Left lobe of liver (tissue), 2 donors: ENCODE measurements at places on chromosomes 2 and 18.
A peak's percentile ranks its signal among the peaks of the same experiment; 100 is the strongest.

DNA sequence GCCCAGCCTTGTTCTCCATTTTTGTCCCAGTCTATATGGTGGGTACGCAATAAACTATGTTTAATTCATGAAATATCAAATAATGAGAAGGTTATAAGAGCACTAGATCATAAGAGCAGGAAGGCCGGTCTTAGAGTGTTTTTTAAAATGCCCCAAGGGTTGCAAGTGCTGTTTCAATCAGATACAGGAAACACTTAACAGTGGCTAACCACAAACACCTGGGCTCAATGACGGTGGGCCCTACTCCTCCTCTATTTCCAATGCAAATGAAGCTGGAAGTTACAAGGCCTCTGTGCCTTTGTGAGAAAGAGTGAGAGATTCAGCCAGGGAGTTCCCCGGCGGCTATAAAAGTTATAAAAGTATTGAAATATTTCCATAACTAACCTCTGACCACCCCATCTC is 18.9 kb upstream of the WDR33 start:
- no peak for DNase-seq

GRCh38 chr2:146246002-146246735 is 1598.7 kb upstream of the ACVR2A start:
- no peak for DNase-seq

DNA sequence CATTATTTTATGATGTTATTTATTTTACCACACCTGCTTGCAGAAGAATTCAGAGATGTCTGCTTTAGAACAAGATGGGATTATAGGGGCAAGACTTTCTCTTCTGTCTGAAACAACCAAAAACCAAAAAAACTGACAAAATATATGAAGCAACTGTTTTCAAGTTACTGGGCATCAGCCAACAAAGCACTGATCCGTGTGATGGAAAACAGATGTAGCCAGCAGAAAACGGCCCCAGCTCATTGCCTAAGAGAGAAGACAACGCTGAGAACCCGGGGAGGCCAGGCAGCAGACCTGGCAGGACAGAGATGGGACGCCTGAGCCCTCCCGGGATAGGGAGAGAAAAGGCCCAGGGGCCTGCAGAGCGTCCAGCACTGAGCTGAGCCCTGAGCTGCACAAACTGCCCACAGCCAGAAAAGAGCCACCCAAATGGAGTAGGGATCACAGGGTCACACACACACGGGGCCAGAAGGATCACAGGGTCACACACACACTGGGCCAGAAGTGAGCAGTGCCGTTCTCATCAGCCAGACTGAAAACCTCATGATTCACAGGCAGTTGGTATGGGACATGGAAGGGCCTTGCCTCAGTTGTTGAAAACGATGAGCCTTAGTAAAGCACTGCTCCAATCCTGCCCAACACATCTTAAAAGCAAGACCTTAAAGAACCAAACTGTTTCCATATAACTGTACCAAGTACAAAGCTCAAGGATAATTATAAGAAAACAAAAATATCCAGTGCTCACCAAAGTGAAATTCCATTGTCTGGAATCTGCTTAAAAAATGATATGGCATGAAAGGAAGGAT is 12.1 kb downstream of the PXDN start:
- DNase-seq: peak; percentile 22

GRCh38 chr2:15797231-15797938 is 143.0 kb upstream of the MYCN start:
- DNase-seq: no peak

GRCh38 chr2:64394153-64394552 is 59.8 kb upstream of the LGALSL start:
- peak; percentile 55 for DNase-seq

- no peak for DNase-seq
These were observed 11.7 kb downstream of the DOK1 start for GRCh38 chr2:74566076-74566753.

DNA sequence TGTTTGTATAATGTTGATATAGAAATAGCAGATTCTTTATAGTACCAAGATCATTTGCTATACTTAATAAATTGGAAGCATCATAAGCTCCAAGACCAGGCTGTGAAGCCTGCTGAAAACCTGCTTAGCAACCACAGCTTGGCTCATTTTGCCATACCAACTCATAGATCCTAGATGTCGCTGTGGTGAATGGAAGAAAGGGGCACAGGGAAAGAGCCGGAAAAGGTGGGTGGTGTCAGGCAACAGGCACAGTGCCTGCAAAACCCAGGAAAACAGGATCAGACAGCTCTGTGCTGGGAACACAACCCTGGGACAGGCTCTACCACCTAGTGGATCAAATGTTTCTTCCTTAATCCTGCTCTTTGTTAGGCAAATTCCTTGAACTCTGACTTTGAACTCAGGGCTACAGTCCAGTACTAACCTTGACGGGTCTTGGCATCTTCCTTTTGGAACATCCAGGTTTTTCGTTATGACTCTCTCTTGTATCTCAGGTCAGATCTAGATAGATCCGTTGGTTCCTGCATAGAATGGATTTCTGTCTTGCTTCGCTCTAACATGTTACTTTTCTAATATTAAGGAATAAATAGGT is 31.6 kb downstream of the TWSG1 start:
- DNase-seq: no peak

DNA sequence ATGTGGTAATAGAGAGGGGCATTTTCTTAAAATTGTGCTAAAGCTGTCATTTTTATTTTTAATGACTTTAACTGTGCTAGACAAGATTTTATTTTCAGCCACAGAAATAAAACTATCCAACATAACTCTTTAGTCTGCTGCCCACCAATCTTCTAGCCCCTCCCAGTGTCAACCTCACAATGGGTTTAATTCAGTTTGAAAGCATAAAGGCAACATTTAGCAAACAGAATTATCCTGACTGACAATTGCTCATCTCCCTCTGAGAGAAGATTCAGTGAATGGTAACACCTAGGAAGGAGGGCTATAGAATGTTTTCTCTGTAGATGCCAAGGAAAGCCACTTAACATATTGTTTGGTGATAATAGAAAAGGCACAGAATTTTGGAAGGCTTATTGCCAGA is 5.2 kb downstream of the ERMN start:
- DNase-seq: no peak

DNA sequence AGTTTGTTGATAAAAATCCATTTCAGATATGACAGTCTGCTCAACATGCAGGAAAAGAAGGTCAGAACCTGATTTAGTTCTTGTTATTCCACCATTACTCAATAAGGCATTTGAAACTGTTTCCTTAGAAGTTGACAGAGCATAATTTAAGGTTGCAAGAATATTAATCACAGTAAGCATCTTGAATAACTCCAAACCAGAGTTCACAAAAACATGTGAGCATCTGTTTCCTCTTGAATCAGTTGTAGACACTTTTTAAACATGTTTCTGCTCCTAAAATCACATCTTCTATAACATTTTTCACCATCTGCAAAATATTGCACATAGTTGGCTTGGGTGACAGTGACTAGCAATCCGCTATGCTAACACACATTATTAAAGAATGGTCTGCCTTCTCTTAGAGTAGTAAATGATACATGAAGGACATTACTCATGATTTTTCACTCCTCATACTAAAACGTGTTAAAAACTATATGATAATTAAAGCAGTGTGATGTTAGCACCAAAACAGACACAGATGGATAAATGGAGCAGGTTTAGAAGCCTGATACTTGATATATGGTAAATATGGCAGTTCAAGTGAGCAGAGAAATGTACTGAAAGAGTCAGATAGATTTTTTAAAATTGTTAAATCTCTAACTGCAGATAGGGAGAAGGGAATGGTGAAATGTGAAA is 30.3 kb downstream of the AKAIN1 start:
- DNase-seq: no peak

GRCh38 chr18:61998335-61998734 is 105.5 kb upstream of the RNF152 start:
- no peak for DNase-seq

DNA sequence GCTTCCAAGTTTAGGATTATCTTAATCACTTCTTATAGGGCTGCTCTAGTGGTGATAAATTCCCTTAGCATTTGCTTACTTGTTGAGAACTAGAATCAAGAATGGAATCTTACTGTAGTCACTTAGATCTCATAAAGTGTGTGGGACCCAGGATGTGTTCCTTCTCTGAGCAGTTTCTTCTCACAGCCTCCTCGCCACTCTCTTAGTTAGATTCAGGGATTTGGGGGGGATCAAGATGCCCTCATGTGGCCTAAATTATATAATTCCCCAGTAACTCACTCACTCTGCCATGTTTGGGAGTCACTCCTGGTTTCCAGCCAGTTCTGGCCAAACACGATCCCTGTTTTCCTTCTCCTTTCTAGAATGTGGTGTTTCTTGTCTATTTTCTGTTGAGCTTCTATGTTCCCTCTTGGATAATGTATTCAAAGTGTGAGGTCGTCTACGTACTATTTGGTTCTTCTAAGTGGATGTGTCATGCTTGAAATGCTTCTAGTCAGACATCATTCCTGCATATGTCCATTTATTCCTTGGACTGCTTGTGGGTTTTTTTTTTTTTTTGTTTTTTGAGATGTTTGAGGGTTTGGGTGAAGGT is 414.9 kb upstream of the SYT4 start:
- DNase-seq: no peak

DNA sequence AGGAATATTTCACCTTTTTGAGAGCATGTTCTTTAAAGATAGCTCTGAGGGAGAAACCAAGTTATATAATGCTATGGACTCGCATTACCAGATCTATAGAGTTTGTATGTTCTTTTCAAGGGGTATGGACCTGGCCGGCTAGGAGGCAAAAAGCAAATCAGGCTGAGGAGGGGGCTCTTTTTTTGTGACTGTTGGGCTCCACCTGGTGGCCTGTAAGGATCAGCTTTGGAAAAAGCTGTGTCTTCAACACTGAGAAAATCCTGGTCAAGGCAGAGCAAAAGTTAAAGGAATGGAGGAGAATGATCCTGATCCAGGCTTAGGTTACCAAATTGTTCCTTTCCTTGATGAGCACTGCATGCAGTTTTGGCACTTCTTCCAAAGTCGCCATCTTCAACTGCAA is 180.5 kb downstream of the DIS3L2 start:
- DNase-seq: no peak

DNA sequence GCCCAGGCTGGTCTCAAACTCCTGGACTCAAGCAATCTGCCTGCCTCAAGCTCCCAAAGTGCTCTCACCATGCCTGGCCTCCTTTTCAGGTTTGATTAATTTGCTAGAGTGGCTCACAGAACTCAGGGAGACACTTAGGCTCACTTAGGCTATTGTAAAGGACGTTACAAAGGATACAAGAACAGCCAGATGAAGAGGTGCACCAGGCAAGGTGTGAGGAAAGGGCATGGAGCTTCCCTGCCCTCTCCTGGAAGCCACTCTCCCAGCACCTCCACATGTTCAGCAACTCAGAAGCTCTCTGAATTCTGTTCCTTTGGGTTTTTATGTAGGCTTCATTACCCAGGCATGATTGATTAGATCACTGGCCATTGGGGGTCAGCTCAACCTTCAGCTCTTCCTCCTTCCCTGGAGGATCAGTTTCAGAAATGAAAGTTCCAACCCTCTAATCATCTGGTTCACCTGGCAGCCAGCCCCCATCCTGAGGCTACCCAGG is 78.7 kb upstream of the RGPD5 start:
- peak; percentile 67 for DNase-seq

DNA sequence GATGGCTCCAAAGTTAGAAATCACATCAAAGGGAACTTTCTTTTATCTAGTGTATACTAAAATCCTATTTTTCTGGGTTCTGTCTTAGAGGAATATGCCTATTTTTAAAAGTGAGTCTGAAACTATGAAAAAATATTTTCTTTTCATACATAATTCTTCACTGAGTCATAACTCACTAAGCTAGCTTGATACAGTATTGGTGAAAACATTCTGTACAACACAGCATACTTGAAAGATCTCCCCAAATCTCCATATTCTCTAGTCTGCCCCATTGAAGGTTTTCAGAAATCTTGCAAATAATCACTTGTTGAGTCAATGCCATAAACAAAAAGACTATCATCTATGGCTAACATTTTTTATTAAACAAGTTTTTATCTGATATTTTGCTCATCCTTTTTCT is 44.5 kb downstream of the COL3A1 start:
- no peak for DNase-seq

- DNase-seq: no peak
These were observed 179.6 kb downstream of the DSC3 start for GRCh38 chr18:30862900-30863299.

GRCh38 chr2:677056-677958 is at the start of gene TMEM18:
TMEM18 (minus strand) TSS chr2:677406; CDS start chr2:677345, 61 bp downstream.
- peak; percentile 93 for DNase-seq

GRCh38 chr2:147615726-147616125 is 229.1 kb upstream of the ACVR2A start:
- DNase-seq: no peak

GRCh38 chr2:145114726-145115125 is 594.8 kb upstream of the ZEB2 start:
- no peak for DNase-seq

DNA sequence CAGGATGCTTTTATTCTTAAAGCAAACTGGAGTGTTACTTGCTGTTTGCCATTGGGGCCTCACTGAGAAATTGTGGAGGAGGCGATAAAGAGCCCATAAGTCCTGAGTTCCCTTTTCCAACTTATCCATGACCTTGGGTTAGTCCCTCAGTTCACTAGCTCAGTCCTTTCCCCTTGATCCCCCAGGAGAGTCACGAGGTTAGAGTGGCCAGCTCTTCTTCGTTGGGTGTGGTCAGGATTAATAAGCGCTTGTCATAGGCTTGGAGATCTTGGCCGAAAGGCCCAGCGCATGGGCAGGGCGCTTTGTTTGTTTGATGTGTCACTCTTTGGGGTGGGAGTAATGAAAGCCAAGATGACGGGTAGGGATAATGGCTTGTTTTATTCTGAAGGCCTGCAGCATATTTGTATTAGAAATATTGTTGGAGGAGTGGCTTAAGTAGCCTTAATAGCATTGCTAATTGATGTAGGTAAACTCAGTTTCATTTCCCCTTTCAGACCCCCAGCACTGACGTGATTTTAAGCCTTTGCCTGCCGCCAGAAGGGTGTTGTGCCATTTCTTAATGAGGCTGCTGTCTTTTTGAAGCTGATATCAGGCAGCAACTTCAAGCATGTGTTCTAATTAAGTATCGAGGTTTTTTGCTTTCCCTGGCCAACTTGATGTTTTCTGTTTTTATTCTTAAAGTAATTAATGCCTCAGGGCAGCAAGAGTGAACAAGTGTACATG is 15.7 kb downstream of the GRHL1 start:
- no peak for DNase-seq

GRCh38 chr2:128686497-128686859 is 367.8 kb upstream of the HS6ST1 start:
- no peak for DNase-seq

- DNase-seq: no peak
These were observed 18.5 kb upstream of the IGFBP5 start for GRCh38 chr2:216713691-216714336.

DNA sequence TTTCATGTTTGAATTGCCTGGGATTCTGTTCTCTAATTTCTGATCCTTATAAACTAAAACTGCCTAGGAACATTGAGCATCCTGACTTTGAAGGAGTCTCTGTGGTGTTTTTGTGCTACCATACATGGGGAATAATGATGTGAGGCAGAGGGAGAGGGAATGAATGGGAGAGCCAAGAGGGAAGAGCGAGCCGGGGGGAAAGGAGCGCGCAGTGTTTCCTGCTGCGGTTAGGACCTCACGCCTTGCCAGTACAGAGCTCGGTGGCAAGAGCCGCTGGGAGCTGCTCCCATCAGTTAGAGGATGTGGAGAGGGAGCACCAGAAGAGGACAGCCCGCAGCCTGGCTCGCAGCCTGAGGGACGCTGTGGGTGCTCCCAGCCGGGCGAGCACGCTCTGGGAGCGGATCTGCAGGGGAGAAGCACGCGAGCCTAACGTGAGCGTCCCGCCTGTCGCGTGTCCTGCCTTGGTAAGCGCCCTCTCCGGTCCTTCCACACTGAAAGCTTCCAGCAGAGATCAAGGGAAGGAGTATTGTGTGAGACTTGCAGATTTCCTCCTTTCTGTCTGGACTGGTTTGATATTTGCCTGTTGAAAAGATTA is 114.7 kb downstream of the FAM210A start:
- DNase-seq: no peak
